NCI-H748 treated with DMSO at 0.1 percent for 48 hours (cell line): ENCODE measurements at places on chromosomes 7 and 10.

DNA sequence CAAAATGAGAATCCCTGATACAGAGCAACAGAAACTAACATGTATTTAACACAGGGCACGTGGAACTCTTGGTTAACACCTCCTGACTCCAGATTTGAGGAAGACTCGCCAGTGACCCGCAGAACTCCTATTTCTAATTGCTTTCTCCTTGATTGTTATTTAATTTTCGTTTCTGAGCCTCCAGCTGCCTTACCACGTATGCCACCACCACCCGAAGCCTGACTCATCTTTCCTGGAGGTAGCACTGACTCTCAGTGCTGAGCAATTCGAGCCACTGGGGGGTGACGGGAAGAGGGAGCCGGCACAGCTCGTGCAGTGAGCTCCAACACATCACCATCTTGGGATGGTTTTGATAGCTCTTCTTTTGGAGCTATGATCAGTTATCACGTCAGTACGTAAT lies 273.9 kb upstream of the MGMT start:
- DNase-seq: no peak

GRCh38 chr7:111869280-111869679 lies 307.0 kb upstream of the IMMP2L start:
- DNase-seq: no peak

DNA sequence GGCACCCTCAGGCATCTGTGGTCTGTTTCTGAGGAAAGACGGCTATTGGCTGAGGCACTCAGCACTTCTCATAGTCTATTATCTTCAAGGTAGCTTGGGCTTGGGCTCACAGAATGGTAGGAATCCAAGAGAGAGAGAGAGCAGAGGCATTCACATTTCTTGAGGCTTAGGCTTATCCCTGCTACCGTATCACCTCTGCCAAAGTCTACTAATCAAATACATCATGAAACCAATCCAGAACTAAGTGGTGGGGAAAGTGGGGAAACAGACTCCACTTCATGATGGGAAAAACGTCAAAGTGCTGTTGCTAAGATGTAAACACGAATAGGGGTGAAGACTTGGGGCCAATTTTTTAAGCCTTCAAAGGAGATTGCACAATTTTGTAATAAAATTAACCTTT lies 271.1 kb upstream of the SEMA3D start:
- no peak for DNase-seq

GRCh38 chr7:111820621-111821020 lies 258.3 kb upstream of the IMMP2L start:
- no peak for DNase-seq

DNA sequence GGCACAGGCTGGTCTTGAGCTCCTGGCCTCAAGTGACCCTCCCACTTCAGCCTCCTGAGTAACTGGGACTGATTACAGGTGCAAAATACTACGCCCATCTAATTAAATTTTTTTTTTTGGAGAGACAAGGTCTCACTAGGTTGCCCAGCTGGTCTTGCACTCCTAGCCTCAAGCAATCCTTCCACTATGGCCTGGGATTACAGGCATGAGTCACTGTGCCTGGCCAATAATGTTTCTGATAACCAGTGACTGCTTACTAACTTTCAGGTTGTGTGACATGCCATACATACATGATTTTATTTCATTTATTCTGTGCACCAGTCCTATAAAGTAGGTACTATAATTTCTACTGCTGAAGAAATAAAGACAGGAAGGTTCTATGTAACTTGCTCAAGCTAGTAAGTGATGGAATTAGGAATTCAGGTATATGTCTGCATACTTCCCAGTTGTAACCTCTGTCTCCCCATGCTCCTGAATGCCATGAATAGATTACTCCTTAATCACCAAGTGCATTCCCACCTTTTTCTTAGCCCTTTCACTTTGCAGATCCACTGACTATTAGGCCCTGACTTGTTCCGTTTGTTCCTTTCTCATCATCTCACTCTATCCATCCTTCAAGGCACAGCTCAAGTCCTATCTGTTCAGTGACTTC lies 28.1 kb downstream of the MCU start:
- no peak for DNase-seq

DNA sequence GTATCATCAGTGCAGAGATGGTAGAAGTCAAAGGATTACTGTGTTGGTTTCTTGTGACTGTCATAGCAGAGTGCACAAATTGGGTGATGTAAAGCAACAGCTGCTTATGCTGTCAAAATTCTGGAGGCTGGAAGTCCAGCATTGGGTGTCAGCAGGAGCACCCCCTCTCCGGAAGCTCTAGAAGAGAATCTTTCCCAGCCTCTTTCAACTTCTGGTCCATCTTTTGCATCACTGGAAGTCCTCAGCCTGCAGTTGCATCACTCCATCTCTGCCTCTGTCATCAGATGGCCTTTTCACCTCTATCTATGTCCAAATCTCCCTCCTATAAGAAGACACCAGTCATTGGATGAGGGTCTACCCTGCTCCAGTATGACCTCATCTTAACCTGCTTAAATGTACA lies 35.8 kb upstream of the GALNTL5 start:
- DNase-seq: no peak

DNA sequence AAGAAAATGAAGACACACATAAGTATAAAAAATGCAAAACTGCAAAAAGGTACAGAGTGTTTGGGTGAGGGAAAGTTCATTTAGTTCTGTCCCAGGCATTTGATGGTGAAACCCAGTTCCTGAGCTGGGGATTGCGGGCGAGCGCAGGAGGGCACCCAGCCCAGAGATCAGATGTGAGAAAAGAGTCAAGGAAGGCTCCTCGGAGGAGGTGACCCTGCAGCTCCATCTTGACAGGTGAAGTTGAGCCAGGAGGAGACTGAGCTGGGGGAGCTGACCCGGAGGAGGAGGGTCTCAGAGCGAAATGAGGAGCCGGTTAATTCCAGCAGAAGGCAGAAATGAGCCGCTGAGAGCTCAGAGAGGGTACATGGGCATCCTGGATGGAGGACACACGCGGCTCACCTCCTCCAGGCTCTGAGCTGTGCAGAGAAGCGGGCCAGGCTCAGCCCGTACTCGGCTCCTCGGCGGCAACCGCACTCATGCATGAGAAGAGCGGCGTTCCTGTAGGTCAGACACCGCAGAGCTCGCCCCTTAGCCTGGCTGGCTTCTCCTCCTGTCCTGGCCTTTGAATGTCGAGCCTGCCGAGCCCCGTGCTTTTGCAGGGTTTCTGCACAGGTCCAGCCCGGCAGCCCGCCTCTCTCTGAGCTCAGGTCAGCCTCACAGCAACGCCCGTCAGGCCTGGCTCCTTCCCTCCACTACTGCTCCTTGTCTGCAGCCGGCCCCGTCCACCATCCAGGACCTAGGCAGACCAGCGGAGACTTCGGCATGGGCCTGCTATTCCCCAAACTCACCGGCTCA lies 9.5 kb upstream of the RAMP3 start:
- DNase-seq: no peak

GRCh38 chr10:43067391-43068135 lies 9.3 kb upstream of the RET start:
- DNase-seq: no peak

DNA sequence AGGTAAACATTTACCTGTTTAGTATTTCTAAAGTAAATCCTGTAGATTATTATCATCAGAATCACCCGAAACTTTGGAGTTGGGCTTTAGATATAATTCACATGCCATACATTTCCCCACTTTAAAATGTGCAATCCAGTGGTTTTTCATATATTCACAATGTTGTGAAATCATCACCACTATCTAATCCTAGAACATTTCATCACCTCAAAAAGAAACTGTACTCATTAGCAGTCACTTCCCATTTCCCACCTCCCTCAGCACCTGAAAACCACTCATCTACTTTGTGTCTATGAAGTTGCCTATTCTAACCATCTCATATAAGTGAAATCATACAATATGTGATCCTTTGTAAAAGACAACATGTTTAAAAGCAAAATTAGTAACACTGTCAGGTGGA lies 182.6 kb downstream of the FZD1 start:
- DNase-seq: no peak

DNA sequence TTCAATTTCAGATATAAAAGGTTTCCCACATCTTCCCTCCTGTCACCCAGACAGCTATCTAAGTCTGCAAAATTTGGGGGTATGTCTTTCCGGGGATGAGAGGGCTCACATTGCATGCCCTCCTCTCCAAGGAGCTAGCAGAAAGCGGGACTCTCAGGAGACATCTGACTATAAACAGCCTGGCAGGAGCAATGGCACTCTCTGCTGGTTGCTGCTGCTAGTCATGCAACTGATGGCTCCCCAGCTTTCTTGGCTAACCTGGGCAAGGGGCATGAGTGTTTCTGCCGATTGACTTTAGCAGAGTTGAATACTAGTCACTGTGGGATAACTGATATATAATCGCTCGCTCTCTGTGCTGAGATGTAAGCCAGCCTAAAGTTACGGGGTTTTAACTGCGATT lies 12.0 kb downstream of the TBX20 start:
- no peak for DNase-seq

DNA sequence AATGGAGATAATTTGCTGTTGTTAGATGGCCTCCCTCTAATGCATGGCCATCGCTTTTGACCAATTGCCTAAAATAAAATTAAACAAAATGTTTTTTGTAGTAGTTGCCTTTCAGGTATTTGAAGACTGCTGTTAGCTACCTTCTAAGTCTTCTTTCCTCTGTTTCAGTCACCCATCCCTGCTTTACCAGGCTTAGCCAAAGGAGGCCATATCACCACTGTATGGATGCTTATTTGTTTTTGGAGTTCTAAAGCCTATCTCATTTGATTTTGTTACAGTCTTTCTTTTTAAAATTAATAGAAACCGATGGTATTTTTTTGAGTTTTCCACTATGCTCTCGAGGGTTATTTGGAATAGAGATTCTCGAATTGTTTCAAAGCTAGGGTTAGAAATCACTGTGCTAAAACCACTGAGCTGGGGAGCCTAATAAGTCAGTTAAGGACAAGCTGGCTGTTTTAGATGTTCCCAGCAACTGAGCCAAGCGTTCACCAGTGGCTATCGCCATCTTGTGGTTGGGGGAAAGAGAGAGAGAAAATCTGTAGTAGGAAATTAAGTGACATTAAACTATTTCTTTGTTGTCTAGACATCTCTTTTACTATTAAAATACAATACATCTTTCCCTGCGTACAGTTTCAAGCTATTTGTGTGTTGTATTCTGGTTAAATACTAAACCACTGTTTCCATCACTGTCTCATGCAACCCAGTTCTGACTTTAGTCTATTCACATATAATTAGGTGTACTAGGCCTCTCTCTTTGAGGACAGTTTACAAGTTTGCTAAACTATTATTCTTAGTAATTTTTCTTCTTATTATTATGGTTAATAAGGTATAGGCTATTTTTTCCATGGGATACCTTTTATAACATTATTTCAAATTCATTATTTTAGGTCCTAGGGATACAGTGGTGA lies 52.2 kb downstream of the GPR158 start:
- DNase-seq: peak; percentile 4

GRCh38 chr10:21398563-21399231 lies 126.8 kb downstream of the SKIDA1 start:
- DNase-seq: no peak

DNA sequence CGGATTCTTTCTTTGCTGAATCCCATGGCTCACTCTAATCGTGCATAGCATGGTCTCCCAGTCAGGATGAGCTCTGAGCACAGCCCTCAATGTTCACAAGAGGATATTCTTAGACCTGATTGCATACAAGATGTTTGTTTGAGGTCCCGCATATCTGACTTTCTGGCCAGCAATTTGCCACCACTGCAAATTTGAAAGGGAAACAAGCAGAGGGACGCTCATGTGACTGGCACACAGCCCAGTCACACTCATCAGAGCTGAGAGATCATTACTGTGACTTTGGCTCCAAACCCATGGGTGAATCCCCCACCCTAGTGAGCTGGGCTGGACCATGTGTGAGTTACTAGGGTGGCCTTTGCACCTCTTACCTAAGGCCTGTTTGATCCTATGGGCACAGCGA lies 9.9 kb downstream of the TAS2R41 start:
- DNase-seq: no peak

- no peak for DNase-seq
Measured at GRCh38 chr7:38798552-38799267, 110.3 kb downstream of the VPS41 start.

GRCh38 chr10:32930036-32930435 lies 28.0 kb downstream of the ITGB1 start:
- DNase-seq: no peak

- no peak for DNase-seq
Measured at GRCh38 chr10:114087255-114087654, 43.6 kb downstream of the ADRB1 start.

GRCh38 chr10:64535131-64535867 lies 1014.1 kb downstream of the REEP3 start:
- no peak for DNase-seq

DNA sequence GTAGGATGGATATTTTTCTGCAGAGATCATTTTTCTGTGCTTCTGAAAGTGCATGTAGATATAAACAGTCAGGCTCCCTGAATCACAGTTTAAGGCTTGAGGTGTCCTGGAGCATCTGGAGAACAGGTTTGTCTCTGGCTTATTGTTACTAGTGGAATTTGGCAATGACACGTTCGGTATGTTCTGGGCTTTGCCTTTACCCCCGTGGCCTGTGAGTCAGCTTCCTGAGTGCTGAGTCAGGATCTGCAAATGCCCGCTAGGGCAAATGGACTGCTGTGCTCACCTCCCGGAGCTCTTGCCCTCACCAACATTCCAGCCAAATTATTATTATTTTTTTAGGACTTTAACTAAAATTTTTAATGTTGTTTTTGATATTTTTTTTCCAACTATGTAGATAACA lies 192.5 kb upstream of the PRSS1 start:
- DNase-seq: no peak

GRCh38 chr7:1873421-1873820 lies 203.3 kb downstream of the ELFN1 start:
- no peak for DNase-seq

DNA sequence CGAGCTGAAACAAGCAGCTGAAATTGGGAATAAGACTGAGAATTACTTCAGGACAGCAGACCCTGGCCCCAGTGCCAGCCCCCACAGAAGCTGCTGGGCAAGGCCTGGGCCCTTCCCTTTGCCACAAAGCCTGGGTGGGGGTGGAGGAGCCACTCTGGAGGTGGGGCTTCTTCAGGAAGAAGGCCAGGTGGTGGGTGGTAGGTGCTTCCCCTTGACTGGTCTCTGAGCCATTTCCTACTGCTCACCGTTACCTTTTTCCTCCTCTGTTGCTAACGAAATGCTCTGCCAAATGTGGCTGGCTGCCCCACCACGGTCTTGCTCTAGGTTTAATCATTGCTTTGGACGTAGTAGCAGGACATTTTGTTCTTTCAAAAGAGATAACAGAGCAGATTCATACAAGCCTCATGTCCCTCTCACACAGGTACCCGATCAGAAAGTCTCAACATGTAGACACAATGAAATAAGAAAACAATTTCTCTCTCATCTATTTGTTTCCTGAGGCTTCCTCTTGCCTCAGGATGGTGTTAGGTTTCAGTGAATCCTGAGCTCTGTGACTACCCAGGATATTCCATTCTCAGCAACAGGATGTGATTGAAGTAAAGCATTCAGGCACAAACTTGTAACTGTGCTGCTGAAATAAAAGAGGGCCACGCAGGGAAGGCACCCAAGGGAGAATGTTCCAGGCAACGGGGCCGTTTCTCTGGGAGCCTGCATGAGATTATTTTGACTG lies 66.5 kb downstream of the WDR11 start:
- DNase-seq: no peak

- no peak for DNase-seq
Measured at GRCh38 chr10:62652114-62652513, 152.4 kb upstream of the ADO start.
